Stimulated activated CD8-positive, alpha-beta memory T cell treated with anti-CD3 and anti-CD28 coated beads, Interleukin-4, amount 100 ng/mL, for 1 hour (primary cell): ENCODE measurements at places on chromosomes 1 and 21.

- no peak for DNase-seq
These were observed 223.9 kb downstream of the TGFB2 start for GRCh38 chr1:218568962-218569550.

DNA sequence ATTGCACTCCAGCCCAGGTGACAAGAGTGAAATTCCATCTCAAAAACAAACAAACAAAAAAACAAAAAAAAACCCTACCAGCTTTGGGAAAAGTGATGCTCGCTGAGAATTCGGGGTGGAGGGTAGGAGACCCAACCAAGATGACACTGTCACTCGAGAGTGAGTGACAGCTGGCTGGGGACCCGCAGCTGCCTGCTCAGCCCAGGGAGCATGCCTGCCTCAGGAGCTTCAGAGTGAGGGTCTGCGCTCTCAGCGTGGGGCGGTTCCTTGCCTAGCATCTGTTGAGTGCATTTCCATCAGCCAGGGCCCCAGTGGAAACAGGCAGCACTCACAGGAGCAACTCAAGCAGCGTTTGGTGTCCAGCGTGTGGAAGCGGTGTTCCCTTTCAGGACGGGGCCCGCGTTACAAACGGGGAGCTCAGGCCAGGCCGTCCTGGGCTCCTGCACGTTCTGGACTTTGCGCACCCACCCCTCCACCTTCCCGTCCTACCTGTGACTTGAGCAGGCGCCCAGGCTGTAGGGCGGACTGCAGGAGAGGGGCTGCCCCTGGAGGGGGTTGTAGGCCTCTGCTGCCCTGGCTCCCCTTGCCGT lies 5.9 kb downstream of the CSTB start:
- DNase-seq: no peak

- no peak for DNase-seq
These were observed 54.5 kb upstream of the ATP2B4 start for GRCh38 chr1:203572134-203572625.

- no peak for DNase-seq
These were observed 31.2 kb downstream of the BACE2 start for GRCh38 chr21:41199123-41199522.

GRCh38 chr1:161021165-161021969 lies 415 bp upstream of the F11R start:
- DNase-seq: peak; percentile 78

GRCh38 chr1:9126511-9126910 lies 2.4 kb downstream of the GPR157 start:
- no peak for DNase-seq

- DNase-seq: no peak
These were observed 7.8 kb downstream of the HEYL start for GRCh38 chr1:39631361-39632322.

- DNase-seq: no peak
These were observed 2.8 kb downstream of the ARHGEF16 start for GRCh38 chr1:3456964-3457909.

- DNase-seq: no peak
These were observed 3.2 kb downstream of the NRDC start for GRCh38 chr1:51875291-51875772.

- DNase-seq: no peak
These were observed 784 bp upstream of the KCND3 start for GRCh38 chr1:111990026-111990877.

DNA sequence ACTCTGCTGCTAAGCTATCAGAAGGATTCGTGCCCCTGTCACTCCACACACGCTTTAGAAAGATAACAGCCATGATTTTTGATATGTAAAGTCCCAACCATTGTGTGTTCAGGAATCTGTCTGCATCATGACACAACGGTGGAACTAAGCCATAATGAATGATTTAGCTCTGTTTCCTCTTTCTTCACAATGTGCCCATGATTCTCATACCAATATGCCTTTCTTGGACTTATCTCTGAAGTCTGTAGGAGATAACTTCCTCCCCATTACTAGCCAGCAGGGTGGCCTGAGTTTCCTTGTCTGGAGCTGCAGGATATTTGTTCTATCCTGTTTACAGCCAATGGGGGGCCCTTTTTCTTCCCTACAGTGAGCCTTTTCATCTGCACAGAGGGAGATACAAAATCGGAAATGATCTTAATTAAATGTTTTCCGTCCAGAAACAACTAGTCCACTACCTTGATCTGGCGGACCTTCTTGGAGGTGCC lies 511.7 kb downstream of the USP25 start:
- no peak for DNase-seq

DNA sequence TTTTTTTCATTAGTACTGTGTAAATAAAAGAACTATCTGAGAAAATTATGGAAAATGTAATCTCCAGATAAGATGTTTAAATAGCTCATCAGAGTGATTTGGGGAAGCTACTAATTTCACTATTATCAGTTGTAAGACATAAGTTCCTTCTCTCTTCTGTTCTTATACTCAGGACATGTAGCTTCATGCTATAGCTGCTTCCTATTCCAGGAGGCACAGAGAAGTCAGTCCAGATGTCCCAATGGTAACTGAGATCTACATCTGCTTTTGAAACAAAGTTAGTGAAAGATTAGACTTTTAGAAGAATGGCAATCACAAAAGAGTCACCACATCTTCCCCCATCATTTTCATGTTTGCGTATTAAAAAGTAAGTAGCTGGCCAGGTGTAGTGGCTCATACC lies 5.6 kb downstream of the MAP3K21 start:
- no peak for DNase-seq
